ENCODE measurements at places on chromosomes 2 and 18.

DNA sequence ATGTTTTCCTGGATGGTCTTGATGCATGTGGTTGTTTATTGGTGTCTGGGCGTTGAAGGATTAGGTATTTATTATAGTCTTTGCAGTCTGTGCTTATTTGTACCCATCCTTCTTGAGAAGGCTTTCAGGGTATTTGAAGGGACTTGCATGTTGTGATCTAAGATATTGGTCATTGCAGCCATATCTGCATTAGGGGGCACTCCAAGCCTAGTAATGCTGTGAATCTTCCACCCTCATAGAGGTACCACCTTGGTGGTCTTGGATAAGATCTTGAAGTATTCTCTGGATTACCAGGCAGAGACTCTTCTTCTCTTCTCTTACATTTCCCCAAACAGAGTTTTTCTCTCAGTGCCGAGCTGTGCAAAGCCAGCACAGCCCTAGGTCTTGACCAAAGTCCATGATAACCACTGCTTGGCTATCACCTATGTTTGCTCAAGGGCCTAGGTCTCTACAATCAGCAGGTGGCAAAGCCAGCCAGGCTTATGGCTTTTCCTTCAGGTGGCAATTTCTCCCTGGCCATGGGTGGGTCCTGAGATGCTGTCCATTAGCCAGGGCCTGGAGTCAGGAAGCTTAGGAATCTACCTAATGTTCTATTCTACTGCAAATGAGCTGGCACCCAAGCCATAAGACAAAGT, 15.4 kb upstream of the PPP1R1C start:
- no peak for DNase-seq

DNA sequence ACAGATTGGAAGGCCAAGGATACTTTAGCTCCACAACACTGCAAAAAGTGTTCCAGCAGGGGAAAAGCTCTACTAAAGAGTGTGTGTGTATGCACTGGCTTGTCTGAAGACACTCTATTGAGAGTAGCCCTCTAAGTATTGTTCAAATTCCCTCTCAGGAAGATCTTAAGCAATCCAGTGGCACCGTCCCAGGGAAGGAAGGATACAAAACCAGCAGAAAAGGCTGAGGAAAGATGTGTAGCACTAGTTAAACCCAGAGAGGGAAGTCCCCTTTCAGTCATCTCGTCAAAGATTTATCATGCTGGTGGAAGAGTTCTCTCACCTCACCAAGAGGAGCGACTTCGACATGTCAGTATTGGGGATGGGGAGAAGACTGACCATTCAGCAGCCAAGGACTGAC, 50.5 kb downstream of the DHRS9 start:
- no peak for DNase-seq

- DNase-seq, result no peak
Observed at GRCh38 chr2:158774681-158775080, 20.4 kb upstream of the DAPL1 start.

DNA sequence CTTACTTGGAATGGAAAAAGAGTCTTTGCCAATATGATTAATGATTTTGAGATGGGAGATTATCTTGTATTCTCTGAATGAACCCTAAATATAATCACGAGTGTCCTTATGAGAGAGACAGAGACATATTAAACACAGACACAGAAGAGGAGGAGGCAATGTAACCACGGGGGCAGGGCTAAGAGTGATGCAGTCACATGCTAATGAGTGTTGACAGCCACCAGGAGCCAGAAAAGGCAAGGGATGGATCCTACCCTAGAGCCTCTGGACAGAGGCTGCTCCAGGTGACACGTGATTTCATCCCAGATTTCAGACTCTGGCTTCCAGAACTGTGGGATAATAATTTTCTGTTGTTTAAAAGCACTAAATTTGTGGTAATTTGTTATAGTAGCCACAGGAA, 679.6 kb downstream of the MBD2 start:
- DNase-seq, result no peak

- DNase-seq, result no peak
Observed at GRCh38 chr18:24731981-24732380, 271.5 kb downstream of the HRH4 start.

DNA sequence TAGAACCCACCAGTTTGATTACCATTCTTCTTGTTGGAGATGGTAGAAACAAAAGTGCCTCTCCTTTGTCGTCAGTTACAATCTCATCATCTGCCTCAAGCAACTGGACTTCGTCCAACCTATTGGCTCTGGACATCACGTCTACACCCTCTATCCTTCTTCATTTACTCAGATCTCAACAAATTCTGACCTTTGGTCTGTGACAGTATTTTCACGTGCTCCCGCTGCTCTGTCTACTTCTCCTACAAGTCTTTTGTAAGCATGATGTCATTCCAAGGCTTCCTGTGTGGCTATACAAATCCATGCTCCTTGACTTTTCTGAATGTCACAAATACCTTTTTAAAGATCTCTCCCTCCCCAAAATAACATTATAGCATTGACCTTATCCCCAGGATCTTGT, 43.0 kb upstream of the PID1 start:
- no peak for DNase-seq

- DNase-seq, result no peak
Observed at GRCh38 chr2:170243118-170243837, 65.3 kb downstream of the MYO3B start.

DNA sequence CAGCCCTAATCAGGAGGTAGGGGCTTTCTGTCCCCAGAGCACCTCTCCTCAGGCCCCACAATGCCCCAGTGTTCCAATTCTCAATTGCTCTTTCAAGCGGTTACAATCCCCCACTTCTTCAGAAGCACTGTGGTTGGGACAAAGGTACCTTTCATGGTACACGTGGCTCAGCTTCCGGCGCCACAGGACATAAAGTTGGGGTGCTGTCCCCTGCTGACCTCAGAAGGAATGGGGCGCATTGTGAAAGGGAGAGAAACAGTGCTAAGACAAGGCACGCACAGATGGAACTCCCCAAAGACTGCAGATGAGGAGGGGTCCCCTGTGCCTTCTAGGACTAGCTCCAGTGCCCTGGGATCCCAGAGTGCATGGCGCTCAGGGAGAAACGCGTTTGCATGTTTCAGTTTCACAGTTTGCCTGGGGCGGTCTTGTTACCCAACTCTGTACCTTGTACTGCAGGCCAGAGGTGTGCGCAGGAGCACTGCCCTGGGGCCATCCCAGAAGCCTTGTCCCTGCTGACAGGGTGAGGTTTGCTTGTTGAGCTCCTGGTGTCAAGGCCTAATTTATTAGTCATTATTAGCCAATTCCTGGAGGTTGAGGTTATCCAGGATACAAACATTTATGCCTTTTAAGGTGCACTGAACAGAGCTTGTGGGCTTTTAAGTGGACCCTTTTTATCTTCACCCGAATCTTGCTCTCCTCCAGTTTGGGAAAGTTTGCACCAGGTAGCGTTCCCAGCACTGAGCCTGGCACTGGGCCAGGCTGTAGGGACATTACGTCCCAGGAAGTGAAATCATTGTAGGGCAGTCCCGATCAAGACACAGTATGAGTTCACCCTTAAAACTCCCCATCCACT, 7.6 kb downstream of the CNDP1 start:
- DNase-seq, result no peak

- DNase-seq, result no peak
Observed at GRCh38 chr2:8496079-8496478, 185.8 kb upstream of the ID2 start.

- DNase-seq, result no peak
Observed at GRCh38 chr2:221204699-221205098, 367.4 kb downstream of the EPHA4 start.

GRCh38 chr2:218423584-218423983, 4.7 kb downstream of the VIL1 start:
- DNase-seq, result no peak

DNA sequence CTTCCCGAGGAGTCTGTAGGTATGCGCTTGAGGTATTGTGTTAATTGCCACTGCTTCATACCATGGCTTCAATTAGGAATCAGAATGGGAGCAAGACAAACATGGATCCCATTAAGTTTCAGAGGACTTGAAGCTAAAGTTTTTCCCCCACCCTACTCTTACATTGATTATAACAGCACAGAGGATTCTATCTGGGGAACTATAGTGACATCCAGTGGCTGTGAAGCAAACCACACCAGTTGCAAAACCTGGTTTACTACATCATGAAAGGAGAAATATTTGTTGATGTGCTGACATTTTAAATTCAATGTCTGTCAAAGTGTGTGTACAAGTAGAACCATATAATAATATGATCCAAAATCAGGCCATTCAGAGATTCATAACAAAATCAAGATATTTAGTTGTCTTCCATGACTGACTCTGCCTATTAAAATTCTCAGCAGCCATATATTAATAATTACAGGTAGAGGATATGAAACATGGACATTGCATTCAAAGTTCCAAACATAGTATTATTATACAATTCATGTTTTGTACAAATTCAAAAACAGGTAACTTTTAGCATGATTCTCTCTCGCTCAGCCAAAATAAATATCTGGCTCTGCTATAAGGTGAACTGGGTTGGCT, 82.9 kb downstream of the GRB14 start:
- no peak for DNase-seq

GRCh38 chr2:54503192-54503591, 47.1 kb downstream of the SPTBN1 start:
- DNase-seq, result no peak

GRCh38 chr2:17816396-17817245, at the start of gene MSGN1:
MSGN1 (plus strand) TSS chr2:17816460; CDS start chr2:17816519, 59 bp downstream.
- no peak for DNase-seq

DNA sequence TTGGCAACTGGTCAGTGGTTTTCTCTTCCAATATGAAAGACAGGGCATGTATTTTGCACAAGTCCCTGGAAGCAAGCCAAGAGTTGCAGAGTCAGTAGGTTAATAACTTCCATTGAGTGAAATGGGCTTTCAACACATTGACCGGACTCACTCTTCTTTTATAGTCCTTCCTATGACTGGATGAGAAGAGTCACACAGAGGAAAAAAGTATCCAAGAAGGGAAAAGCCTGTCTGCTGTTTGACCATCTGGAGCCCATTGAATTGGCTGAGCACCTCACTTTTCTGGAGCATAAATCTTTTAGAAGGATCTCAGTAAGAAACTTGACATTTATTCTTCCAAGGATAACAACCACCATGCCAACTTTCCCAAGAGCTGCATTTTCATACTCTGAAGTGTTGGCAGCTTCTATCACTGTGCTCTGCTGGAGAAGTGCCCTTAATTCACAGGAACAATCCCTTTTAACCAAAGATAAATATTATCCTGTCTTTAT, 45.4 kb downstream of the RASGRP3 start:
- DNase-seq, result no peak

DNA sequence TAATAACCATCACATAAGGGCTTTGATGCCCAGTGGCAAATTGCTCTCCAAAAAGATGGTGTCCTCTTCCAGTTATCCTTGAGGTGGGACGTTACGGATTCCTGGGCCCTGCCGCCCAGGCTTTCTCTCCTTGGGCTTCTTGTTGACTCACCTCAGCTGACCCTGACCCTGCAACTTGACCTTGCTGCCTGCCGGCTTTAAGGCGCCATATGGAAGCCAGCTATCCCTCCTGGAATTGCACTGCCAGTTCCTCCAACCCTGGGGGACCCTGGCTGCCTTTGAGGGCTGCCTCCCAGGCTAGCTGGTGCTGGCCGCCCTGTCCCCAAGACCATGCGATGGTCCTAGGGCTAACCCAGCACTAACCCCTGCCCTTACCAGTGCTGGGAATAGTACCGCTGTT, 28.3 kb upstream of the B3GNT7 start:
- no peak for DNase-seq

DNA sequence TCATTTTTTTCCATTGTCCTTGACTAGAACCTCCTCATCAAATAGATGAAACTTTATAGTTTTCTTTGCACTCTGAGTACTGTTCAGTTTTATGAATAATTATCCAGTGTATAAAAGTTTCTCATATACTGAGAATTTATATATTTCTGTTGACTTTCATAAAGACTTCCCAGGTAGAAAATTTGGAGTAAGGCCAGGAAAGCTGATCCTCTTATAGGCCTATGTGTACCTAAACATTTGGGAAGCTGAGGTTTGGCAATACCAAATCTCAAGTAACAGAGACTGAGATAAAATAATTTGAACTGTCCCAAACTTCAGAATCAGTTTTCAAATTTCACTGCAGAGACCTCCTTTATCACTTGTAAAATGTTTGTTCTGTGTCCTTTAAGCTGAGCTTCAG, 43.4 kb downstream of the CCDC102B start:
- DNase-seq, result no peak

- DNase-seq, result no peak
Observed at GRCh38 chr2:179454443-179455171, 190.0 kb upstream of the SESTD1 start.

- DNase-seq, result no peak
Observed at GRCh38 chr2:225025917-225026571, 16.2 kb downstream of the DOCK10 start.

GRCh38 chr18:5175378-5175777, 21.7 kb downstream of the AKAIN1 start:
- DNase-seq, result no peak

- DNase-seq, result no peak
Observed at GRCh38 chr2:240131941-240132650, 4.0 kb downstream of the COPS9 start.

- no peak for DNase-seq
Observed at GRCh38 chr2:50018921-50019320, 864.6 kb upstream of the FSHR start.

DNA sequence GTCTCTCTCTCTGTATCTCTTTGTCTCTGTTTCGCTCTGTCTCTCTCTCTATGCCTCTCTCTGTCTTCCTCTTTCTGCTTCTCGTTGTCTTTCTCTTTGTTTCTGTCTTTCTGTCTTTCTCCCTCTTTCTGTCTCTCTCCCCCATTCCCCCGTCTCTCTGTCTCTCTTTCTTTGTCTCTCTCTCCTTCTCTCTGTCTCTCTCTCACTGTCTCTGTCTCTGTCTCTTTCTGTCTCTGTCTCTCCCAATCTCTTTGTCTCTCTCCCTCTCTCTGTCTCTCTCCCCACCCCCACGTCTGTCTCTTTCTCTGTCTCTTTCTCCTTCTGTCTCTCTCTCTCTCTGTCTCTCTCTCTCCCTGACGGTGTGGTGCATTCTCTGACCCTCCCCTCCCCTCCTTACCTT, 71.9 kb upstream of the ZNF516 start:
- DNase-seq, result no peak

DNA sequence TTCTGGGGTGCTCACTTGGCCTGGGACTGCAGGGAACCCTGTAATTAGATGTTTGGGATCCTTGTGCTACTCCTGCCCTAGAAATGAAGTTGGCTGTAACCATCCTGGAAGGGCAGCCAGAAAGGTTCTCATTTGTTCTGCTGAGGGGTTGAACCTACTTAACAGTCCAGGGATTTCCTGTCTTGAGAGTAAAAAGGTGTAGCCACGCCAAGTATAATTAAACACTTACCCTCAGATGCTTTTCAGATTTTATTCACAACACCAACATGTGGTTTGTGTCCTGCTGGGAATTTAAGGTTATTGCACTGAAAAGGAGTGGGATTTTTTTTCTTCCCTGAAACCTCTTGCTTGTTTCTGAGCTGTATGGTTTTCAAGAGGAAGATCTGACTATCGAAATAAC, 222.4 kb upstream of the APCDD1 start:
- DNase-seq, result no peak

DNA sequence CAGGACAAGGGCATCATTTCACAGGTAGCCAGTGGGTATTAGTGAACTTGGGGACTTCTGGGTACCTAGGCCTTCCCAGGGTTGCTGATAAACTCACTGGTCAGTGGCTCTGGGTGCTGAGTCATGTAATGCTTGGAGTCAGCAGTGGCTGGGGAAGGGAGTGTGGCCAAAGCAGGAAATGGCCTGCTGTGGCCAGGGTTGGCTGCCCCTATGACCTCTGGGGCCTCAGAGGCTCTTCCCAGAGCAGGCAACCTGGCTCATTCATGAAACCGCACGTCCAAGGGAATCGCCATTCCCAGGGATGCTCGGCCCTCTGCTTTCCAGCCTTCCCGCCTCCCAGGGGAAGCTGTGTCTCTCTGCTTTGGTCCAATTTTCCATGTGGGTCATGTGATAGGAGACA, 294.9 kb downstream of the DYSF start:
- DNase-seq, result no peak

- no peak for DNase-seq
Observed at GRCh38 chr2:18373664-18374063, 186.8 kb downstream of the RDH14 start.

All from cortex of kidney (tissue), 1 donor.